NK-92 treated with Interleukin-12 subunit alpha and Interleukin-12 subunit beta, amount 100 ng/mL, for 24 hours (cell line): ENCODE measurements at places on chromosomes 16 and 17.
A peak's percentile ranks its signal among the peaks of the same experiment; 100 is the strongest.

DNA sequence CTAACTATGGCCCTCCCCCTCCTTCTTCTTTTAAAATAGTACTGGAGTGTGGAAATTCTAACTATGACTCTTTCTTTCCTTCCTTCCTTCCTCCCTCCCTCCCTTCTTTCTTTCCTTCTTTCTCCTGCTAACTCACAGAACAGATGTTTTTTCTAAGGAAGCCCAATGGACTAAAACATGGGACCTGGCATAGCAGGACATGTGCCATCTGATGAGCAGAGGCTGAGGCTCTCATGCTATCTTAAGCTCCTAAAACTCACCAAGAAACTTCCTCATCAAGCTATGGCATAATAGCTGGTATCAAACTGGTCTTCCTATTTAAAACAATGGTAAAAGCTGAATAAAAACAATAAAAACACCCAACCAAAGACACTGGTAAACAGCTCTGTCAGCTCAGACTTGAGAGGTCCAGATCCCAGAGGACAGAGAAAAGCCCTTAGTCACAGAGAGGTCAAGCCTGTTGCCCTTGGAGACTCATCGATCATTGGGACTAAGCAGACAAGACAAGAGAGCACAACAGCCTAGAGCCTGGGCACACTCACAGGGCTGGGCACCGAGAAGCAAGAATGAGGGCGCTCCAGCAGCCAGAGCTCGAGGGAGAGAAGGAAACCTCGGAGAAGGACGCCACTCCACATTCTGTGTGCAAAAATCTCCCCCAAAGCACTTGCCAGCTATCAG, 27.6 kb downstream of the SLC38A10 start:
- DNase-seq: no peak

DNA sequence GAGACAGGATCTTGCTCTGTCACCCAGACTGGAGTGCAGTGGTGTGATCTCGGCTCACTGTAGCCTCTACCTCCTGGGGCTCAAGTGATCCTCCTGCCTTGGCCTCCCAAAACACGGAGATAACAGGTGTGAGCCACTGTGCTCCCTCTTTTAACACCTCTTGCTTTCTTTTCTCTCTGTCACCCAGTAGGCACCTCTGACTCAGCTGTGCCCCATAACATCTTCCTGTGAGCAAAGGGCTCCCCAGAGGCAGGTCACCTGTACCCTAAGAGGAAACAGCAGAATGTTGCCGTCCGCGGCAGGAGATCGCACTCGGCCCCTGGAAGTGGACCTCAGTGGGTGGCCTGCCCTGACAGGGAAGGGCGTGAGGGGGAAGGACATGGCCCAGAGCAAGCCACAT, 918 bp upstream of the NLRC3 start:
- DNase-seq: peak; percentile 46

DNA sequence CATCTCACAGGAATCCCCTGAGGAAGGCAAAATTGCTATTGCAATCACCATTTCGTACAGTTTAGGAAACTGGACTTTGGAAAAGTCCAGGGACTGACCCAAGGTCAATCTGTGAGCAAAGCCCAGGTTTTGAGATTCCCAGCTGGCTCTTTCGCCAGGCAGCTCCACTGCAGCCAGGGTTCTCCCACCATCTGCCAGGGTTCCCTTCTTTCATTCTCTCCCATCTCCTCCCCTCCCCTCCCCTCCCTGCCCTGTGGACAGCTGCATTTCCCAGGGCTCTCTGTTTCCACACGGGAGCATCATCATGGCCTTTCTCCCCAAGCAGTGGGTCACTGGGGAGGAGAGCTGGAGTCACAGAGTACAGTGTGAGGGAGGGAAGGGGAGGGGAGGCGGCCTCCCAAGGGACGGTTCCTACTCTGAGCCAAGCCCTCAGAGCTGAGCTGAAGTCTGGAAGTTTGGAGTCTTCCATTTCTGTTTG, 11.9 kb upstream of the GSDMA start:
- DNase-seq: no peak

GRCh38 chr17:78946631-78947030, 21.4 kb upstream of the TIMP2 start:
- DNase-seq: no peak

DNA sequence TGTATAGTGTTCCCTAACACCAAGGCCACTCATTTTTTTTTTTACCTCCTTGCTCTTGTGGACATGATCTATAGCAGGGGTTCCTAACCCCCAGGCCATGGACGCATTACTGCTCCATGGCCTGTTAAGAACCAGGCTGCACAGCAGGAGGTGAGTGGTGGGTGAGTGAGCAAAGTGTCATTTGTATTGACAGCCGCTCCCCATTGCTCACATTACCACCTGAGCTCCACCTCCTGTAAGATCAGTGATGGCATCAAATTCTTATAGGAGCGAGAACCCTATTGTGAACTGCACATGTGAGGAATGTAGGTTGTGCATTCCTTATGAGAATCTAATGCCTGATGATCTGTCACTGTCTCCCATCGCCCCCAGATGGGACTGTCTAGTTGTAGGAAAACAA, 342.0 kb downstream of the SOX9 start:
- DNase-seq: no peak
